ENCODE measurements at places on chromosomes 5 and 9. TPM values are rescaled to one million over a fixed set of nuclear protein-coding genes. Genes with fewer than 3 reads are reported as not detected.

- peaks cover 18% of the 10 kb centered on the region for H3K27me3 ChIP-seq
- H3K27ac ChIP-seq, result peak overlapping the region; percentile 19
- H3K36me3 ChIP-seq, result peaks cover 43% of the 10 kb centered on the region
- H3K4me3 ChIP-seq, result no peak overlapping the region
Measured at GRCh38 chr9:138077898-138078540, 200.4 kb downstream of the CACNA1B start.

- H3K36me3 ChIP-seq, result peaks cover 10% of the 10 kb centered on the region
- peaks cover 10% of the 10 kb centered on the region for H3K27me3 ChIP-seq
- peak overlapping the region; percentile 33 for H3K27ac ChIP-seq
- H3K4me1 ChIP-seq, result peaks cover 37% of the 10 kb centered on the region
Measured at GRCh38 chr9:134545543-134546245, 95.9 kb upstream of the COL5A1 start.

DNA sequence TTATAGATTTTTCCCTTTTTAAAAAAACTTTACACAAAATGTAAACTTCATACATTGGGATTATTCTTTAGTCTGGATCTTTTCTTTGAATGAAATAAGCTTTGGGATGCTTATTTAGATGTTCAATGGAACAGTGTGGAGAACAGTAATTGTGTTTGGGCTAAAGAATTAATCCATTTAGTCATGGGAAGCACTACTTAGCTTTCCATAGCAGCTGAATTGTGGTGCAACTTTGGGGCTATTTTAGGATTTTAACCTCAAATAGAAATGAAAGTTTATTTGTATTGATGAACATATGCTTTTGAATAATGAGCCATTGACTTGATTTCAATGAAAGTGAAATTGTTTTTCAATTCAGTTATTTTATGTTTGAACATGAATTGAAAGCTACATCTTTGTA lies 72.4 kb downstream of the ZCCHC7 start:
- H3K27me3 ChIP-seq, result peaks cover 5% of the 10 kb centered on the region
- peaks cover 43% of the 10 kb centered on the region for H3K4me1 ChIP-seq
- H3K4me3 ChIP-seq, result no peak overlapping the region

DNA sequence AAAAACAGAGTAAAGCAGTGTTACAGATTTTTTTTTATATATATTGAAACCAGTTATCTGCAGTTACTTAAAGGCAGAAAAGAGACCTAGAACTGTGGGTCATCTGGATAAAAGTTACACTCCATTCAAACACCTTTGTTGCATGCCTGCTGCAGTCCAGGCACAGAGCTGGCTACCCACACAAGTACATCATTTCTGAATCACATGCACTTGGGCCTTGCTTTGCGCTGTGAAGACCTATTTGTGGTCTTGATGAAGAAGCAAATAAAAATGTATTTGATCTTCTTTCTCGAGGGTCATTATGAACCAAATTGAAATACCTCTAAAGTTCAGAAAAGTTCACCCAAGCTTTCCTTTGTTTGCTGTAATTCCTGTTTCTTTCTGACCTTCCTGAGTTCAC lies 503.0 kb upstream of the ZNF608 start:
- H3K4me3 ChIP-seq, result no peak overlapping the region
- H3K27ac ChIP-seq, result no peak overlapping the region
- H3K4me1 ChIP-seq, result no peaks in the 10 kb centered on the region
- H3K36me3 ChIP-seq, result peaks cover 7% of the 10 kb centered on the region

DNA sequence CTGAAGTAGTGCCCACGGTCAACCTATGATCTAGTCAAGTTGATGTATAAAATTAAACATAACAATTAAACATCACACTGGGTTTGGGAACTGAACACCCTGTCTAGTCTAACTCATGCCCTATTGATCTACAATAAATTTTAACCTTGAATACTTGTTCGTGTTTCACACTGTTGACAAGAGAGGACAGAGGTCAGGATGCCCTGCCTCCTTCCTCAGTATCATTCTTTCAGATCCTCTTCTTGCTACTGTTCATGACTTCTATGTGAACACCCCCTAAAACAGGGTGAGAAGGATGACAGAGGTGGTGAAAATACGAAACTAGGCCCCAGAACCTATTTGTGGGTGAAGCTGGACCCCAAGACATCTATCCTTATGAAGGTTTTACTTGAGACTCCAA lies 8.1 kb upstream of the MAT2B start:
- H3K27me3 ChIP-seq, result no peaks in the 10 kb centered on the region
- no peak for DNase-seq
- H3K4me3 ChIP-seq, result no peak overlapping the region
- no peak overlapping the region for H3K27ac ChIP-seq
- no peaks in the 10 kb centered on the region for H3K4me1 ChIP-seq

Gene OR1J1
- total RNA-seq, result not detected

DNA sequence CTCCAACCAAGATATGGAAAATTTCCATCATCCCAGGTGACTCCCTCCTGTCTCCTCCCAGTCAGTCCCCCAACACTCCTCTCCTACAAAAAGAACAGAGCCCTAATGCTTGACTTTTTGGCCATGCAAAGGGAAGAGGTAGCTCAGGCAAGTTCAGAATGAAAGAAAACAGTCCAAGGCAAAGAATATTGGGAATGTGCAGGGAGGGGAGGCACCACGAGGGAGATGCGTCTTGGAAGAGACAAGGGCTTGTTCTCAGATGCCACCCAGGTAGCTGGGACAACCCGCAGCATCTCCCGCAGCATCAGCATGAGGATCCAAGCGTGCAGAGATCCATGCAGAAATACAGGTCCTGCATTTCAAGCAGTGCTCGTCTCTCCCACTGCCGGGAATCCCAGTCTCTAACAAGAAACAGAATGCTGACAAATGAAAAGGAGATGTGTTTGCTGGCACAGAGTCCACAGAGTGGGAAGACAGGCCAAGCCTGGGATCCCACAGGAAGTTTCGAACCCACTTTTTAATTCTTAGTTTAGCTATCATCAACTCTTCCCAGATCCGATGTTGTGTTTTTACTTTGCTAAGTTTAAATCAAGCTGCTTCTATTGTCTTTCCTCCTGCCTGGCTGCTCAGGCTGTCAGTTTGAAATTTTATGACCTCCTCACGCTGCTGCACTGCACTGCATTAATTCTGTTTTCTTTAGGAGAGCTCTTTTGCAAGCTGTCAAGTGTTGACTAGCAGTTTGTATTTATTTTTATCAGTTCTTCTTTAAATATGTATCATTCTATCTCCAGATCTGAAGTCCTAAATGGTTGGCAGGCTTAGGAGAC lies 86.8 kb upstream of the OSMR start:
- peaks cover 2% of the 10 kb centered on the region for H3K27me3 ChIP-seq
- no peak overlapping the region for H3K4me3 ChIP-seq
- DNase-seq, result no peak
- no peaks in the 10 kb centered on the region for H3K4me1 ChIP-seq
- no peaks in the 10 kb centered on the region for H3K36me3 ChIP-seq

Gene C1QTNF2
- total RNA-seq, result 1.0 TPM

- no peaks in the 10 kb centered on the region for H3K4me1 ChIP-seq
- DNase-seq, result no peak
- peaks cover 4% of the 10 kb centered on the region for H3K27me3 ChIP-seq
- H3K36me3 ChIP-seq, result no peaks in the 10 kb centered on the region
Measured at GRCh38 chr9:108664309-108665255, 191.2 kb downstream of the ACTL7B start.

- peak overlapping the region; percentile 34 for H3K4me3 ChIP-seq
- H3K4me1 ChIP-seq, result peaks cover 32% of the 10 kb centered on the region
- H3K27me3 ChIP-seq, result peaks cover 7% of the 10 kb centered on the region
Measured at GRCh38 chr9:127495884-127496555, 44.7 kb downstream of the LRSAM1 start.

Gene SPATA9
- total RNA-seq, result not detected

Gene CCNO
- total RNA-seq, result not detected

GRCh38 chr5:161333194-161333880 lies 213.2 kb downstream of the GABRB2 start:
- H3K36me3 ChIP-seq, result no peaks in the 10 kb centered on the region
- no peak overlapping the region for H3K27ac ChIP-seq
- no peaks in the 10 kb centered on the region for H3K4me1 ChIP-seq
- no peak for DNase-seq
- no peak overlapping the region for H3K4me3 ChIP-seq

DNA sequence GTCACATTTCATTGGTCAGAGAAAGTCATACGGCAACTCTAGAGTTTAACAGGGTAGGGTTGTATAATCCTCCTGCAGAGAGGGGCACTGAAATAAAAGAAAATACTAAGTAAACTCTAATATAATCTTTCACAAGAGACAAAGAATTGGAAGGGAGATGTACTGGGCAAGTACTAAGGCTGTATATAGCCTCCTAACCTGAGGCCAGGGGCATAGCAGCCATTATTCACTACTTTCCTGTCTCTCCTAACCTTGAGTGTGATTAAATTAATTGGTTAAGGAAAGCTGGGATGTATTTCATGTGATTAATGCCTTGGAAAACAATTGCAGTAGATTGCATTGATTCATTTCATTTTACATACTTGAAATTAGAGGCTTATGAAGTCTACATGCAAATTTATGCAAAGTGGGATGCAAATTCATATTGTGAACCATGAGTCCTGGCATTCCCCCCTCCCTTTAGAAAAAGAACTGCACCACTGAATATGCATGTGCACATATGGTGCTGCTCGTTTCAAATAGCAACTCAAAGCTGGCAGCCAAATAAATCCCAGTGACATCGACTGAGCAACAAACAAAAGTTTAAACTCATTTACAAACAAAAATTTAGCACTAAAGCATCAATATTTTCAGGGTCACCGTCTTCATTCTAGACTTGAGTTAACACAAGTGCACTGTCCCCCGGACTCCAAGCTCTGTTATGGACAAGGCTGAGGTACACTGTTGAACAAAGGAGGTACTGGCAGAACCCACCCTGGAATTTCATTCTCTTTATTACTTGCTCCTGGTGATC lies 70.0 kb downstream of the DMAC1 start:
- peaks cover 2% of the 10 kb centered on the region for H3K27me3 ChIP-seq
- no peaks in the 10 kb centered on the region for H3K4me1 ChIP-seq
- no peak overlapping the region for H3K4me3 ChIP-seq
- DNase-seq, result no peak
- no peak overlapping the region for H3K27ac ChIP-seq

Gene ADGRV1
- total RNA-seq, result 18.2 TPM

GRCh38 chr9:136760424-136760823 lies 2.4 kb upstream of the LCN8 start:
- peaks cover 10% of the 10 kb centered on the region for H3K4me1 ChIP-seq
- H3K36me3 ChIP-seq, result no peaks in the 10 kb centered on the region
- no peak for DNase-seq
- H3K27me3 ChIP-seq, result peaks cover 6% of the 10 kb centered on the region

DNA sequence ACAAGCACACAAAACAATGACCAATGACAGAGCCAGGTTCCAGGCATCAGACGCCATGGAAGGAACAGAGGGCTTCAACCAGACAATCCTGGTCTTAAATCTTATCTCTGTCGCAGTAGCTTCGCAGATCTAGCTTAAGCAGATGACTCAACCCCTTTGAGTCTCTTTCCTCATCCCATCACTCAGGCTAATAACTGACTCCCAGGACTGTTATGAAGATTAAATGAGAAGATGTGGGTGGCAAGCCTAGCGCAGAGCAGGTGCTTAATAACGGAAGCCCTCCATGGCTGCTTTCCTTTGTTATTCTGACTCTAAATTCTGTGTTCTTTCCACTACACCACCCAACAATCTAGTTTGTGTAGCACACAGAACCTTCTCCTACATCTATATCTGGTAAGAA lies 110.9 kb downstream of the SLC24A2 start:
- H3K4me3 ChIP-seq, result no peak overlapping the region
- H3K36me3 ChIP-seq, result peaks cover 15% of the 10 kb centered on the region
- no peak for DNase-seq
- peaks cover 3% of the 10 kb centered on the region for H3K4me1 ChIP-seq
- H3K27me3 ChIP-seq, result peaks cover 2% of the 10 kb centered on the region
- no peak overlapping the region for H3K27ac ChIP-seq

Gene AFAP1L1
- 0.25 TPM for total RNA-seq

Data from glutamatergic neuron (in vitro differentiated cells).